ENCODE measurements at places on chromosomes 2 and 18. TPM values are rescaled to one million over a fixed set of nuclear protein-coding genes. Genes with fewer than 3 reads are reported as not detected.

DNA sequence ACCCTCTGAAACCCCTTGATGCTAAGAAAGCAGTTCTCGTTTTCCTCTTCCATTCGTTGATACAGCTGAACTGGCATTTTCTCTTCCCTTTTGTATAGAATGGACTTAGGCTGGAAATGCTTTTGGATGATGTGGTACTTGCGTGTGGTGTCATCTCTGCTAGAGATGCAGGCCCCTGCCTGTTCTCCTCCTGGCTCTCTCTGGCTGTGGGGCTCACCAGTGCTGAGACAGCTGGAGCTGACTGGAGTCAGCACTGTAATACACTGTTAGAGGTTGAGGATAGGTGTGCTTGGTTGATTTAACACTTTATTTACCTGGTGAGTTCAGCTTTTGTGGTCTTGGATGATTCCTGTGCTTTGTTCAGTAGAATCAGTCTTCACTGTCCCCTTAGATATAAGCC is 30.2 kb downstream of the PARD3B start:
- no peaks in the 10 kb centered on the region for H3K4me1 ChIP-seq
- H3K27ac ChIP-seq: no peak overlapping the region
- no peak overlapping the region for H3K4me3 ChIP-seq

DNA sequence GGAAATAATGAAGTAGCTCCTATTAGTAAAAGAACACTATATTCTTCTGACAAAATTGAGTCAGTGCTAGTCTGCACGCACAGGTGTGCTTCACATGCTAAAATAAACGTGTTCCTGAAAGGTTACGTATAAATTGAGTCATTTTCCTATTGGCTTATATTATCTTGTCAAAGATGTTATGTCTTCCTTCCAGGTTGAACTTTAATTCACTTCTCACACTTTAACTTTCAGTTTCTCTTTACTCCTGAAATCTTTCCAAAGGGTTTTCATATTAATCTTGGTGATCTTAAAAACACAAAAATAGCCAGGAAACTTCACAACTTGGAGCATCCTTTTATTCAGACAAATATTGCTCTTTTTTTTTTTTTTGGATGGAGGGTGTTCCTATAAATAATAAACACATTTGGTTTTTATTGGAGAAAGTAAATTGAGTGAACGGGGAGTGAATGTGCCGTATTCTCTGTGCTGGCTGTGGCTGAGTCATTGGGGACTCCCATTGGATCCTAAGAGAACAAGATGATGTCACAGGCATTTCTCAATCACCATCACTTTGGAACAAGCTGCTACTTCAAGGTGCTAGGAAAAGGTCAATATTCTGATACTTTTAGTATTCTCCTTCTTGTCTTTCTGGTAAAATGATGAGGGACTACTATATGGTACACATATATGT is 150.2 kb upstream of the SPATS2L start:
- H3K27me3 ChIP-seq: no peaks in the 10 kb centered on the region
- no peaks in the 10 kb centered on the region for H3K36me3 ChIP-seq
- peaks cover 20% of the 10 kb centered on the region for H3K4me1 ChIP-seq
- peak overlapping the region; percentile 69 for H3K4me3 ChIP-seq
- H3K27ac ChIP-seq: peak overlapping the region; percentile 53

- H3K27ac ChIP-seq: no peak overlapping the region
- peaks cover 11% of the 10 kb centered on the region for H3K27me3 ChIP-seq
- DNase-seq: peak; percentile 97
- peaks cover 4% of the 10 kb centered on the region for H3K4me1 ChIP-seq
- no peaks in the 10 kb centered on the region for H3K36me3 ChIP-seq
Measured at GRCh38 chr2:60581433-60582282, 28.2 kb upstream of the BCL11A start.

DNA sequence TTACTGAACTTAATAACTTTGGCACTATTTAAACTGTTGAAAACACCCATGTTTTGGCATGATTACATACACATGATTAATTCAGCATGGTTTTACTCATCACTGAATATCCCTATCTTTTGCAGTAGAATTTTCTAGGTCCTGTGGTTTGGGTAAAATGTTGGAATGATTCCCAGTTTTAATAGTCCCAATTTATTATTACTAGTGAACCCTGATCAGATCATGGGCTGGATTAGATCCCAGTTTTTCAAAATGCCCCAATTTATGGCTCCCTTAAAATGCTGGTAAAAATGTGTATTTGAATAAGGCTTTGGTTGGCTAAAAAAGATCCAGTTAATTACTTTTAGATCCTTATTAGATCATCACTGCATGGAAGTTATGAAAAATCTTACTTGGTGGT is 273.6 kb upstream of the NRP2 start:
- H3K27ac ChIP-seq: no peak overlapping the region
- peaks cover 19% of the 10 kb centered on the region for H3K4me1 ChIP-seq
- no peak overlapping the region for H3K4me3 ChIP-seq
- no peaks in the 10 kb centered on the region for H3K36me3 ChIP-seq
- DNase-seq: no peak

DNA sequence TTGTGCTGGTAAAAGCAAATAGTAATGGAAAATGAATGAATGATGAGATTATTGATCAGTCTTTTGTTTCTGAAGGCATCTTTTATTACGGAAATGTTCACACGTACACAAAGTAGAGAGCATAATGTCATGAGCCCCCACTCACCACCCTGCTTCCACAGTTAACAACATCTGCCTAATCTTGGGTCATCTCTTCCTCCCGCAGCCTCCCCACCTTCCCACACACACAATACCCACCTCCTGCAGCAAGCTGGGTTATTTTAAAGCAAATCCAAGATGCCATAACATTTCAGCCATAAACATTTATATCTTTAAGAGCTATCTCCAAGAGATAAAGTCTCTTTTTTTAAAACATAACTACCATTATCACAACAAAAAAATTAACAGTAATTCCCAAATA is 36.3 kb downstream of the CYP27C1 start:
- H3K36me3 ChIP-seq: no peaks in the 10 kb centered on the region
- no peak overlapping the region for H3K4me3 ChIP-seq
- no peak for DNase-seq
- H3K27ac ChIP-seq: no peak overlapping the region
- H3K4me1 ChIP-seq: no peaks in the 10 kb centered on the region
- H3K27me3 ChIP-seq: no peaks in the 10 kb centered on the region

DNA sequence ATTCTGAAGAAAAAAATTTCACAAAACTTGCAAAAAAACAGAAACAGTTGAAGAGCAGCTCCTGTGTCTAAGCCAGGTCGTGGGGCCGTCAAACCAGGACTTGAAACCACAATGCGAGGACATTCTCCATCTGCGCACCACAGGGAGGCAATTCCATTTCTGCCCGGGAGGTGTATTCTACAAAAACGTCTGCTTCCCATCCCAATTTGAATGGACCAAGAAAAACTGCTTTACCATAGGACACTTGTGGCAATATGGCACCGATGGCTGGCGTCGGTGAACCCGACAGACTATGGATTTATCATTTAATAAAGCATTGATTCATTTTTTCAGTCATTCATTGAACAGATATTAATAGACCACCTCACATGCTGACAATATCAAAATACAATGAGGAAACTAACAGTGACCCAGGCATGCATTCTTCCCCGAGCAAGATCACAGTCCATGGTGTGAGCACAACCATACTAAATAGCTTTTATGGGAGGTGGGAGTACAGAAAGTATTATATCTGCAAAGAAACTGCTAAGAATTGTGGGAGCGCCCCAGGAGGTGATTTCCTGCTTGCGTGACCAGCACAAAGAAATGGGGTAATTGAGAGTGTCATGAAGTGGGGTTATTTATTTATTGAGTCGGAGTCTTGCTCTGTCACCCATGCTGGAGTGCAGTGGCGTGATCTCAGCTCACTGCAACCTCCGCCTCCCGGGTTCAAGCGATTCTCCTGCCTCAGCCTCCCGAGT is 10.5 kb upstream of the ZAP70 start:
- no peak overlapping the region for H3K4me3 ChIP-seq
- no peaks in the 10 kb centered on the region for H3K36me3 ChIP-seq
- peaks cover under 1% of the 10 kb centered on the region for H3K27me3 ChIP-seq
- H3K27ac ChIP-seq: no peak overlapping the region
- peaks cover 11% of the 10 kb centered on the region for H3K4me1 ChIP-seq

Gene UCN
- total RNA-seq: 0.36 TPM

Gene SCYGR4
- not detected for total RNA-seq

DNA sequence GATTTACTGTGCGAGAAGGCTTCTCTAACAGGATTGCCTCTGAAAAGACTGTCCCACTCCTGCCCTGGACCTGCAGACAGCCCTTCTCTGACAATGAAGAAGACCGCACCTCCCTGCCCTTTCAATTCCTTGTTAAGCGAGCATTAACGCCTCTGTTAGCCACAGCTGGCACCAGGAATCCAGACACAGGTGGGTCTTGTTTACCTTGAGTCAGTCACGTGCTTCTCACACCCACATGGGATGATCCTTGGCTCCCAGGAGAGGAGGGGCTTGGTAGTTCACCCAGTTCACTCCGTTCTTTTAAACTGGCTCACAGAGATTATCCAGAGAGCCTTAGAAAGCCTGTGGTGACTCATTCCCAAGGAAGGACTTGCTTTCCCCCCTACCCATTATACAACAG is 410.5 kb upstream of the MEIS1 start:
- DNase-seq: no peak
- no peak overlapping the region for H3K27ac ChIP-seq
- no peaks in the 10 kb centered on the region for H3K36me3 ChIP-seq
- H3K27me3 ChIP-seq: no peaks in the 10 kb centered on the region
- H3K4me3 ChIP-seq: no peak overlapping the region

GRCh38 chr2:23561088-23561487 is 176.1 kb downstream of the KLHL29 start:
- no peak overlapping the region for H3K4me3 ChIP-seq
- H3K27me3 ChIP-seq: no peaks in the 10 kb centered on the region
- peak; percentile 89 for DNase-seq

DNA sequence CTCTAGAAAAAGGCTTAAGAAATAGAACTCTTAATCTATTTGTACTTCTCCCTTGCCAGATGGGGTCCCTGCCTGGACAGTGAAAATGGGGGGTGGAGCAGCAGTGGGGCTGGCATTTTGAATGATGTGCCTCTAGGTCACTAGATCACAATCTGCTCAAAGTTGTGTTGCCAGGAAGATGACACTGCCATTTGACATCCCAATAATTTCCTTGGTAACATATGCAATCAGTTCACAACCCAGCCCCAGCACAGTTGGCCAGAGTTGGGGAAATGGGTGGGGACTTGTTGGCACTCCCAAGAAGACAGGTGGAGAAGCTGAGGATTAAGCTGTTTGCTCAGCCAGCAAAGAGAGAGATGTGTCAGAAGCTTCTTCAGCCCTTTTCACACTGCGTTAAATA is 558.3 kb upstream of the KLHL29 start:
- no peaks in the 10 kb centered on the region for H3K4me1 ChIP-seq
- no peak overlapping the region for H3K4me3 ChIP-seq
- no peak overlapping the region for H3K27ac ChIP-seq
- no peak for DNase-seq
- no peaks in the 10 kb centered on the region for H3K27me3 ChIP-seq
- H3K36me3 ChIP-seq: no peaks in the 10 kb centered on the region

DNA sequence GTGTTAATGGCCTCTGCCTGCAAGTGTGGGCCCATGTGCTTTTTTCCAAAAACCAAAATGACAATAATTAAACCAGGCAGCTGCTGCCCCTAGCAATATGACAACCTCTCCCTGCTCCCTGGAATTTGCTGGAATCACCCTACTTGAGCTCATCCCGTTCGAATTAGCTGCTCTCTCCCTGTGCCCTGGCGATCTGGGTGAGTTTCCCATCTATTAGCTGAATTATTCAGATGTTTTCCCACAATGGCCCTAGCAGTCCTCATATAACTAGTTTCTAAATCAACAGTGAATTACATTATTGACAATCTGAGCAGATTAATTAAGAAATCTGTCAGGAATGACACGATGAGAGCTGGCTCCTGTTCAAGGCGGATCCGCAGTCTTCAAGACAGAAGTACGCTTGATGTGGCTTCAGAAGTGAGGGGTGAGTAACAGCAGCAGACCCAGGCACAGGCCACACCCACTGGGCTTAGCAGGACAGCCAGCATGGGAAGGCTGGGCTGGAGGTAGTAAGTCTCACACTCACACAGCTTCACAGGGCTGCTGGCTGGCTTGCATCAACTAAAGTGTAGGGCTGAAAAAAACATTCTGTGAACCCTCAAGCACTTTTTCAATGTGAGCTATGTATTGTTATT is 366.2 kb upstream of the ID2 start:
- H3K4me3 ChIP-seq: no peak overlapping the region
- H3K27ac ChIP-seq: no peak overlapping the region
- no peaks in the 10 kb centered on the region for H3K4me1 ChIP-seq
- DNase-seq: no peak
- H3K36me3 ChIP-seq: no peaks in the 10 kb centered on the region

- H3K4me1 ChIP-seq: no peaks in the 10 kb centered on the region
- H3K36me3 ChIP-seq: no peaks in the 10 kb centered on the region
- no peaks in the 10 kb centered on the region for H3K27me3 ChIP-seq
- DNase-seq: no peak
- no peak overlapping the region for H3K4me3 ChIP-seq
- no peak overlapping the region for H3K27ac ChIP-seq
Measured at GRCh38 chr2:123935405-123935804, 89.7 kb upstream of the CNTNAP5 start.

DNA sequence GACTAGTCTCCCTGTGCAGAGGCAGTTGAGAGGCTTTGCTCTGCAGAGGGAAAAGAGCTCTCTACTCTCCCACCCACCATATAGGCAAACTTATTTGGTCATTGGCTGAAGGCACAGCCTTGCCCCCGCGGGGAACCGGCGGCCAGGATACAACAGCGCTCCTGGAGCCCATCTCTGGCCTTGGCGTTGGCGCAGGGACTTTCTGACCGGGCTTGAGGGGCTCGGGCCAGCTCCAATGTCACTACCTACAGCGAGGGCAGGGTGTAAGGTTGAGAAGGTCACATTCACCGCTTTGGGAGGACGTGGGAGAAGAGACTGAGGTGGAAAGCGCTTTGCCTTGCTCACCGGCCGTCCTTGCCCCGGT is 2.2 kb downstream of the ONECUT2 start:
- H3K4me3 ChIP-seq: no peak overlapping the region
- DNase-seq: no peak
- H3K4me1 ChIP-seq: peaks cover 8% of the 10 kb centered on the region

GRCh38 chr18:55252901-55253300 is 293.6 kb upstream of the CCDC68 start:
- H3K27ac ChIP-seq: peak overlapping the region; percentile 63
- H3K36me3 ChIP-seq: peaks cover 32% of the 10 kb centered on the region
- H3K27me3 ChIP-seq: no peaks in the 10 kb centered on the region
- no peak for DNase-seq

Gene EML4
- total RNA-seq: 94.9 TPM

GRCh38 chr18:7548721-7549120 is 18.4 kb upstream of the PTPRM start:
- H3K4me1 ChIP-seq: no peaks in the 10 kb centered on the region
- H3K27me3 ChIP-seq: peaks cover 3% of the 10 kb centered on the region
- no peak overlapping the region for H3K27ac ChIP-seq
- DNase-seq: no peak
- no peak overlapping the region for H3K4me3 ChIP-seq

GRCh38 chr2:119426801-119427395 is 4.8 kb upstream of the TMEM37 start:
- H3K36me3 ChIP-seq: no peaks in the 10 kb centered on the region
- no peak overlapping the region for H3K27ac ChIP-seq

Gene TSPYL6
- total RNA-seq: not detected

Gene COA5
- total RNA-seq: 21.2 TPM

Gene ERFE
- 0.88 TPM for total RNA-seq

GRCh38 chr2:233142355-233142897 is 82.3 kb downstream of the INPP5D start:
- no peak overlapping the region for H3K4me3 ChIP-seq
- no peak overlapping the region for H3K27ac ChIP-seq
- H3K36me3 ChIP-seq: no peaks in the 10 kb centered on the region
- no peaks in the 10 kb centered on the region for H3K4me1 ChIP-seq
- H3K27me3 ChIP-seq: peaks cover 7% of the 10 kb centered on the region

Gene CRYBA2
- total RNA-seq: not detected

All from osteoblast (primary cell).